ENCODE measurements at places on chromosomes 1 and 21.

- H3K4me3 ChIP-seq, result no peak overlapping the region
- H3K4me1 ChIP-seq, result peaks cover 5% of the 10 kb centered on the region
- H3K36me3 ChIP-seq, result no peaks in the 10 kb centered on the region
- no peaks in the 10 kb centered on the region for H3K27me3 ChIP-seq
- no peak for ATAC-seq
Measured at GRCh38 chr1:33363470-33363861, 42.6 kb upstream of the A3GALT2 start.

DNA sequence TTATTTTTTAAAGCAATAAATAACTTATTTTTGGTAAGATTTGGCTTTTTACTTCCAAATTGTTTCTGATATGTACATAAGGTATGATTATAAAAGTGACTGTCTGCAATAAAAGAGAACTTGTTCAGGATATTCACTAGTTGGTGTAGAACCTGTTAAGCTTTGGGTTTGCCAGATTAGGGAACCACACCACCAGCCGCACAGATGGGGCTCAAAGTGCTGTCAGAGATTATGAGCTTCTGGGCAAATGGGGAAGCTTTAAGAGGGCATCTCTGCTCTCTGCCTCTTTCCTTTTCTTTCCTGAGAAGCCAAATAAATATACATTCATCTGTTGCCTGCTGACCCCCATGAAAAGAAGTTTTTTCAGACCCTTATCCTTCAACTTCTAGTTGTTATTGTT is 25.4 kb downstream of the IVNS1ABP start:
- H3K4me1 ChIP-seq, result peaks cover 7% of the 10 kb centered on the region
- H3K27ac ChIP-seq, result peak overlapping the region; percentile 46
- H3K36me3 ChIP-seq, result peaks cover 58% of the 10 kb centered on the region

- no peaks in the 10 kb centered on the region for H3K36me3 ChIP-seq
- peaks cover 5% of the 10 kb centered on the region for H3K4me1 ChIP-seq
- no peak overlapping the region for H3K27ac ChIP-seq
- ATAC-seq, result peak; percentile 86
- H3K27me3 ChIP-seq, result peaks cover 14% of the 10 kb centered on the region
Measured at GRCh38 chr1:159958719-159959380, 4.8 kb upstream of the SLAMF9 start.

- no peak for ATAC-seq
- H3K36me3 ChIP-seq, result no peaks in the 10 kb centered on the region
- H3K27me3 ChIP-seq, result peaks cover 36% of the 10 kb centered on the region
- no peaks in the 10 kb centered on the region for H3K4me1 ChIP-seq
- H3K4me3 ChIP-seq, result no peak overlapping the region
Measured at GRCh38 chr1:110134050-110134595, 16.2 kb upstream of the SLC6A17 start.

DNA sequence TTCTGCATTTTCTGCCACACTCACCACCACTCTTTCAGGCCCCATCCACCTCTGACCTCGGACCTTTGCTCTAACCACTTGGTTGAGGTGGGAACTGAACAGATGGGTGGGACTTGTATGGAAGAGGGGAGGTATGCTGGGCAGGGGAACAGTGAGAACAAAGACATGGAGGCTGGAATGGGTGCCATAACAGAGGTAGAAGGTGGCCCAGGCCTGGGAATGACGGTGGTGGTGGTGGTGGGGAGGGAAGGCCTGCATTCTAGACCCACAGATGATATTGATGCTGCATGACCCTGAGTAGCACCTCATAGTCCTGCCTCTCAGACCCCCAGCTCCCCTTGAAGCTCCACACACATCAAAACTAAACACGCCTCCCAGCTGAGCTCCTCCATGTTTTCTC is 5.2 kb upstream of the CSF3R start:
- H3K4me1 ChIP-seq, result no peaks in the 10 kb centered on the region
- no peak overlapping the region for H3K27ac ChIP-seq
- H3K27me3 ChIP-seq, result peaks cover 4% of the 10 kb centered on the region
- no peaks in the 10 kb centered on the region for H3K36me3 ChIP-seq
- H3K4me3 ChIP-seq, result no peak overlapping the region
- ATAC-seq, result no peak

GRCh38 chr1:104353580-104353979 is 603.9 kb downstream of the AMY1C start:
- ATAC-seq, result no peak
- H3K4me1 ChIP-seq, result no peaks in the 10 kb centered on the region
- no peaks in the 10 kb centered on the region for H3K27me3 ChIP-seq
- H3K27ac ChIP-seq, result no peak overlapping the region

DNA sequence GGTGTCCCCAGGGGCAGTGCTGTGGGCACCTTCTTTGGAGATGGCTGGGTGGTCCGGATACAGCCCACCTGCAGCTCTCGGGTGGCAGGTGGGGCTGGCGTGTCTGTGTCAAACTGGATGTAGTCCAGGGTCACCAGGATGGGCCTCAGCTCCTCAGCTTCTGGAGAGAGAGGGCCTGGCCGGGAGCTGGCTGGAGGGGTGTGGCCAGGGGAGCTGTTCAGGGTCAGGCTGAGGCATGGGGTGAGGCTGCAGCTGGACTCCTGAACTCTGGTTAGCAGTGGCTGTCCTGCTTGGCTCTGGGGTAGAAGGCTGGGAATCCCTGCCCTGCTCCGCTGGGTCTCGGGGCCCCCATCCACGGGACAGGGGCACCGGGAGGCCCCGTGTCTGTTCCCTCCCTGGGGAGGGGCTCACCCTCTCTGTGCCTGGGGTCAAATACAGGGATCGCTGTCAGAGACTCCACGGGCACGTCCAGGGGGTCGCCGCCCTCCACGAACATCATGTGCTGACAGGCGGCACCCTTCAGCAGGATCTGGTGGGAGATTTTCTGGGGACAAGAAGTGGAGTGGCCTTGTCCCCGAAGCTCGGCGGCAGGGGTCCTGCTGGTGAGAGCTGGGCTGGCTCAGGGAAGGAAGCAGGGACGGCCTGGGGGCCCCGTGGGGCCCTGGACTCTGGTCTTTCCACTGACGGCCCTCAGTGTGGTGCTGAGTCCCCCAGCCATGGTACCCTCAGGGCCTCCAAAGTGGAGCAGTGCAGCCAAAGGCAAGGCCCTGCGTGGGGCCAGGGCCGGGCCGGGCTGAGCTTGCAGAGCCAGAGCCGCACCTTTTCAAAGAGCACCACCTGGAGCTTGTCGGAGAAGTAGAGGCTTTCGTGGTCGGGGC is 4.1 kb upstream of the TMEM52 start:
- no peaks in the 10 kb centered on the region for H3K4me1 ChIP-seq
- H3K27ac ChIP-seq, result no peak overlapping the region
- H3K36me3 ChIP-seq, result no peaks in the 10 kb centered on the region

DNA sequence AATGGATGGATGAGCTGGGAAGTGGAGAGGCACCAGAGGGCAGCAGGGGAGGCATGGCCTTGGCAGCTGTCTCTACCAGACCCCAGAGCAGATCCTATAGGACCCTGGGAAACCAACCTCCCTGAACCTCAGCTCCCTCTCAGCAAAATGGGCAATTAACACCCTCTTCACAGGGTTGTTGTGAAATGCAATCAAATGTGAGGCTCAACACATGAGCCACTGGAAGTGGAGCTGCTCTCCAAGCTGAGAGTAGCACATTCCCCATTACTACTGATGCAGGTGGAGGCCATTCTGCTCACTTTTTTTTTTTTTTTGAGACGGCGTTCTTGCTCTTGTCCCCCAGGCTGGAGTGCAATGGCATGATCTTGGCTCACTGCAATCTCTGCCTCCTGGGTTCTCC is 6.5 kb upstream of the SYNC start:
- peaks cover 21% of the 10 kb centered on the region for H3K27me3 ChIP-seq
- no peak for ATAC-seq
- H3K36me3 ChIP-seq, result no peaks in the 10 kb centered on the region
- H3K4me3 ChIP-seq, result no peak overlapping the region

DNA sequence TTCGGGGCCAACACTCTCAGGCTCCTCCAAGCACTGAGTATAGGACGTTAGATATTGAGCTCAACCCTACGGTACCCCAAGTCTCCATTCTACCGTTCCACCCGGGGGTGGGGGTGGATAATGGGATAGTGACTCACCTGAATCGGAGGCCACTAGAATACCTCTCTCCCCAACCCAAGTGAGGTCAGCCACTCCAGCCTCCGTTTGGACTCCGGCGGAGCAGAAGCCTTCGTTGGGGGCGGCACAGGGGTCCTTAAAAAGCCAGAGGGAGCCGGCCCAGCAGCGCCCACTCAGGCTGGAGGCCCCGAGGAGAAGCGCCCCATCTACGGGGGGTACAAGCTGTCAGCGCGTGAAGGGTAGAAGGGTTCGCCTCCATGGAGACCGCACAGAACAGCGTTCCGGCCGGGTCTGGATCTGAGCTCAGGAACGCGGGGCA is 556 bp downstream of the WDR77 start:
- peaks cover 39% of the 10 kb centered on the region for H3K4me1 ChIP-seq
- no peaks in the 10 kb centered on the region for H3K27me3 ChIP-seq
- peak; percentile 20 for ATAC-seq
- H3K4me3 ChIP-seq, result peak overlapping the region; percentile 99

- H3K27me3 ChIP-seq, result no peaks in the 10 kb centered on the region
- no peak for ATAC-seq
- peaks cover 26% of the 10 kb centered on the region for H3K4me1 ChIP-seq
- H3K4me3 ChIP-seq, result peak overlapping the region; percentile 92
Measured at GRCh38 chr1:43366601-43367025, 1.2 kb downstream of the ELOVL1 start.

DNA sequence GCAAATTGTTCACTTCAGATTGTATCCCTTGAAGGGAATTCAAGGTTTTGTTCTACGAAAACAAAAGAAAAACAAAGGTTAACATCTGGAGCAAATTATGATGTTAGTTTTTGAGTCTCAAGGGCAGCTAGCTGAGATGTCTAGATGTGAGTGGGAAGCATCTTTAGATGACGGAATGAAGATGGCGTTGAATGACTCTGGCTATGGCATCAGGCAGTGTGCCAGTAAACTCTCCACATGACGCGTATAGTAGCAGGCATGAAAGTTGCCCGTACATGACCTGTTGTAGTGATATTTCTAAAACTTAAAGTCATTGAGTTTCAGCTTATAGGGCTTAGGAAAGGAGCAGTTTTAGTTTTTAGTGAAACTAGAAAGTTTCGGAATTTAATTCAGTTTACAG is 12.3 kb upstream of the SDC3 start:
- no peak overlapping the region for H3K27ac ChIP-seq
- H3K4me1 ChIP-seq, result no peaks in the 10 kb centered on the region
- H3K4me3 ChIP-seq, result no peak overlapping the region

GRCh38 chr1:241637604-241638003 is 2.6 kb downstream of the CHML start:
- peak overlapping the region; percentile 83 for H3K4me3 ChIP-seq
- peaks cover 25% of the 10 kb centered on the region for H3K4me1 ChIP-seq
- H3K27me3 ChIP-seq, result no peaks in the 10 kb centered on the region
- H3K27ac ChIP-seq, result no peak overlapping the region
- no peak for ATAC-seq

GRCh38 chr1:64934115-64934877 is 32.1 kb downstream of the JAK1 start:
- ATAC-seq, result peak; percentile 45
- H3K27ac ChIP-seq, result peak overlapping the region; percentile 64
- H3K4me1 ChIP-seq, result peaks cover 50% of the 10 kb centered on the region
- H3K27me3 ChIP-seq, result no peaks in the 10 kb centered on the region

DNA sequence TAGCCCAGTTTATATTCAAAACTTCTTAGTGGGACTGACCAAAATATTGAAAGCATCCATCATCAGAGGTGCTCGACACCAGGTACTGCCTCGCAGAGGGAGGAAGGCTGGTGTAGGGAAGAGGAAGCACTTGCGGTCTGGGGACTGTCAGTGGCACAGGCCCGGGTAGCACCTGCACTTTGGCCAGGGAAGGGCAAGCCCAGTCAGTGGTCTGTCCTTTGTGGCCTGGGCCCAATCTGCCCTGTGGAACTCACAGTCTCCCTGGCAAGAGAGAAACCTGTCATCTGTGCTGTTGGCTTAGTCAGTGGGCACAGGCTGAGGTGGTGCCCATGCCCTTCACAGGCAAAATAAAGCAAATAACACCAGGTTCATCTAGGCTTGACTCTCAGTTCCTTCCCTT is 77.4 kb downstream of the SYT6 start:
- no peak for ATAC-seq
- H3K27ac ChIP-seq, result no peak overlapping the region
- no peak overlapping the region for H3K4me3 ChIP-seq
- no peaks in the 10 kb centered on the region for H3K4me1 ChIP-seq

DNA sequence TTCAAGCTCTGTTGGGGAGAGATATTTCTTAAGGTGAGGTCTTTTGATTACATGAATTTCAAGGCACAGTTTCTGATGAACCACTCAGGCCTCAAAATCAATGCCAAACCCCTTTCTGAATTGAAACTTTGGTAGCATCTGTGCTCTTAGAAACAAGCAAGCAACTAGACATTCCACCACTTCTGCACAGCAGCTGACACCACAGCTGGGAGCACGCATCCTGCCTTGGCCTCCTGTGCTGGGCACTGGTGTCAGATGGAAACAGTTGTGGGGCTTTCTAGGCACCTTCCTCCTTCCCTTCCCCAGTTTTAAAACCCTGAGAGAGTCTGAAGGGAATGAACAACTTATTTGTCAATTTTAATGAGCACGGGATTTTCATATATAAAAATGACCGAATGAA is 360.2 kb downstream of the ADGRL2 start:
- no peak overlapping the region for H3K27ac ChIP-seq
- no peaks in the 10 kb centered on the region for H3K4me1 ChIP-seq
- peaks cover under 1% of the 10 kb centered on the region for H3K27me3 ChIP-seq
- ATAC-seq, result no peak

GRCh38 chr1:158687037-158687436 is 522 bp upstream of the SPTA1 start:
- no peaks in the 10 kb centered on the region for H3K36me3 ChIP-seq
- no peak overlapping the region for H3K27ac ChIP-seq
- H3K27me3 ChIP-seq, result peaks cover 26% of the 10 kb centered on the region
- no peaks in the 10 kb centered on the region for H3K4me1 ChIP-seq
- no peak overlapping the region for H3K4me3 ChIP-seq

DNA sequence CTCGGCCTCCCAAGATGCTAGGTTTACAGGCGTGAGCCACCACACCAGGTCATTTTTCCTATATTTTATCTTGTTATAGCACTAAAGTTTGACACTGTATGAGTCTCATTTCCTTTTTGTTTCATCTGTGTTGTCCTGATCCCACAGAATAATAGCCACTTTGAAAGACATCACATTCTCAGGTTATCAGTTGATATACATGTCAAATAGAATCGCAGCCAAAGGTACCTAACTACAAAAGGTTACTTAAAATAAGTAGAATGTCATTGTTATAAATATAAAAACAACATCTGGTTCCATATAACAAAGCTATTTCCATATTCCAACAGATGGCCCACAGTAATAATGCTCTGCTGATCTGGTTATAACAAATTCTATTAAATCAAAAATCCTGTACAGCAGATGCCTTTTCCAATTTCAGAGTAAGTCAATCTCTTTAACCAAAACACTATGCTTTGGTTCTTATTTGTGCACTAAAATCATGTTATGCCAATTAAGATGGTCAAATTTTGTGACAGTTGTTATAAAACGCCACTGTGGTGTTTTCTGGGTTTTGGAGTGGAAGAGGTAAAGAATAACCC is 6.0 kb downstream of the FOXJ3 start:
- H3K4me3 ChIP-seq, result no peak overlapping the region
- H3K27me3 ChIP-seq, result no peaks in the 10 kb centered on the region
- no peak overlapping the region for H3K27ac ChIP-seq
- H3K36me3 ChIP-seq, result peaks cover 9% of the 10 kb centered on the region
- no peak for ATAC-seq

Data from activated T-helper 17 cell treated with anti-CD3 and anti-CD28 coated beads, Interleukin-2, amount 50 U/mL, for 72 hours (primary cell).